Effector CD4-positive, alpha-beta T cell (primary cell): ENCODE measurements at places on chromosomes 7 and 10.

DNA sequence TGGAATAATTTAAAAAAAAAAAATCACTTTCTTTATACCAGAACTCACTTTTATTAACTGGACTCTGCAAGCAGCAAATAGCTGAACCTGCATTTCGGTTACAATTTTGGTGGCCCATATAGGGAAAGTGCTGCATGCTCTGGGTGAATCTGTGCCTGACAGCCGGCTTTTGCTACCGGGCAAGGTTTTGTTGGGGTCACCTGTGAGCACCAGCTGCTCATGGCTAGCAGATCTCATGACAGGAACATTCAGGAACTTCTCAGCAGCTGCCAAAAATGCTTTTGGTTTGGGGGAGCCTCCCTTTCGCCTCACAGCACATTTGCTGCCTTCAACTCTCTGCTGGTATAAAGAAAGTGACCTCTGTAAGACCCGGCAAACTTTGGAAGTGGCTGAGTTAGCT, 13.2 kb upstream of the CREB3L2 start:
- no peak for DNase-seq

GRCh38 chr7:32243687-32244290, 173.6 kb upstream of the PDE1C start:
- no peak for DNase-seq

- no peak for DNase-seq
Measured at GRCh38 chr7:83478616-83479015, 170.3 kb downstream of the SEMA3E start.

DNA sequence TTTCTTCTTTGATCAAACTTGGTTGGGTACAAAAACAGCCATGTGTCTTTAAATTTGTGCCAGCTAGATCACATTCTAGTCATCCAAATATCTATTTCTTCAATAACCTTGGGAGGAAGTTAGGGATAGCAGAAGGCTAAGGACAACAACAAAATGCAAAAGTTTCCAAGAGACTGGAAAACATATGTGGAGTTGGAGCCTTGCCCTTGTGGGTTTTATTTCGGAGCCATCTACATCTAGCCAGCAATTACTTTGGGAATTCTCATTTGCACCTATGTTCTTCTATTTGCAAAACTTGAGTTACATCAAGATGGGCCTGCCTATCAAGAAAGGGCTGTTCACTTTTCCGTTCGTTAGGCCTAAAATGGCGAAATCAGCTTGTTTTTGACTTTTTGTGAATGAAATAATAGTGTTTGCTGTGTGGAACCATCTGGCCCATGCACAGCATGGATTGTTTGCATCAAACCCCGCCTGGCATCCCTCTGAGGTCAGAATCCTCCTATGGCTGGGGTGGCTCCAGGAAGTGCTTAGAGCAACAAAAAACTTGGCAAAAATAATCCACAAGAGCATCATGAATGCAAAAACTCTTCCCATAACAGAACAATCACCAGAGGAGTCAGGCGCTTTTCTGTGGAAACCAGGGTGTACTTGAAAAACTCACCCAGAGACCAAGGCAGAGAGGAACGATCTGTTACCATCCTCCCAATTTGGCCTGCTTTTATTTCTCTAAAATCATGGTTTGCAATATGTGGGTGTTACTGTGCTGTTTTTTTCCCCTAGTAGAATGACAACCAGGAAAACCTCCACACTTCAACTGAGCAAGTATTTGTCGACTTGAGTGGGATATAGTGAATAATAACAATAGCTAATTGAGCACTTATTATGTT, 36.2 kb upstream of the XPNPEP1 start:
- DNase-seq, result no peak

DNA sequence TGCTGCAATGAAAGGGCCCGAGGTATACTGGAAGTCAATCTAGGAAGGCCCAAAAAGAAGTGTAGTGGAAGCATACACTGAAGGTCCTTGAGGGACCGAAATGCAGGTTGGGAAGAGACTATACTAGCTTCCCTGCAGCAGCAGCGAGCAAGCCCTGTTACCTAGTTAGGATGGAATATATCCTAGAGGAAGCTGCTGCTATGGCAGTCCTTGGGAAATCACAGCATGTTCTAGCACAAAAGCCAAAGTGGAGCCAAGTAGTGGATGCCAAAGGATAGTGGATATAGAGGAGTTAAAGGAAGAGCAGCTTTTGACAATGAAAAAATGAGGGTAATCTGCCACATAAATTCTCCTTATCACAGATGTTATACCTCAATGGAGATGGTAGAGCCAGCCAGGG, 123.8 kb upstream of the STARD3NL start:
- DNase-seq, result no peak

DNA sequence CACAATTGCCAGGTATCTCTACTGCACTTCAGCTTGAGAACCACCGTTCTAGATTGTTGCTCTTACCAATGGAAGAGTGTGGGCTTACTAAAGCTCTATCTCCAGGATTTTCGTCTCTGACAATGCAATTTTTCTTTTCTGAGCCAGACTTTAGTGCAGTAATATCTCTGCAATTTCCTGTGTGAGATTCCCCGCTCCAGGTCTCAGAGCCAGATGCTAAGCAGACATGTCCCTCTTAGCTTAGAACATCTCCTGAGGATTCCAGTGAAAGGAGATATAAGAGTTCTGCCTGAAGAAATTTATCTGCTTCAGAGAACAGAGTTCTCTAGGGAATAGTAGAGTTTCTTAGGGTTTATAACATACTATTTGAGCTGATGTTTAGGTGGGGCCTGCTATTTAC, 82.0 kb downstream of the SND1 start:
- no peak for DNase-seq

- no peak for DNase-seq
Measured at GRCh38 chr10:32577448-32577847, 131.5 kb downstream of the CCDC7 start.

GRCh38 chr7:29080803-29081202, 65.5 kb downstream of the CPVL start:
- no peak for DNase-seq

- DNase-seq, result no peak
Measured at GRCh38 chr10:4541292-4541691, 284.7 kb upstream of the AKR1E2 start.

GRCh38 chr7:64881461-64882287, 21.4 kb upstream of the ZNF273 start:
- no peak for DNase-seq

- DNase-seq, result no peak
Measured at GRCh38 chr10:43844221-43844620, 195.5 kb upstream of the ZNF32 start.

DNA sequence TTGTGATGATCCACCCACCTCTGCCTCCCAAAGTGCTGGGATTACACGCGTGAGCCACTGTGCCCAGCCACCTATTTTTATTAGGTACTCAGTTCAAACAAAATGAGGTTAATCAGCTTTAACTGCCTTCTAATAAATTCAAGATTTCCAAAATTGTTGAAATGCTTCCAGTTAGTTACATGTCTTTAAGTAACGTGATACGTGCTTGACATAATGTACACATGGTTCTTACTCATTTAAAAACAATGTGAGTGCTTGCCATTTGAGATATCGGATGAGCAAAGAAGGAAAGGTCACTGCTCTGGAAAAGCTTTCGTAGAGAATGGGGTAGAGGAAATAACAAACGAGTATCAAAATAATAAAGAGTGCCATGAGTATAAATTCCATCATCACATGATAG, 83.6 kb downstream of the KMT2E start:
- no peak for DNase-seq

DNA sequence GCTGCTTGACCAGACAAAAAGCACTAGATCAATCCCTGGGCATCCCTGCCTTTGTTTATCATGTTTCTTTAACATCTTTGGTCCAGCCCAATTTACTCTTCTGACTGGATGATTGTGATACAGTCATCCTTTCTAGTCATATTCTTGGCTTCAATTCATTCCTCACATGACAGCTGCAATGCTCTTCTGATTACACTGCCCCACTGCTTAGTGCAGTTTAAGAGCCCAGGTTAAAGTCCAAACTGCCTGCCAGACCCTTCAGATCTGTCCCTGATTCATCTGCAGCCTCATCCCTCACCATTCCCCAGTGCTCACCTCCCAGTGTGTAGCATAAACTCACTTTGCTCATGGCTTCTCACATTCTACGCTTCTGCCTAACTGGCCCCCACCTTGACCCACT, 383.8 kb downstream of the TNS3 start:
- no peak for DNase-seq

DNA sequence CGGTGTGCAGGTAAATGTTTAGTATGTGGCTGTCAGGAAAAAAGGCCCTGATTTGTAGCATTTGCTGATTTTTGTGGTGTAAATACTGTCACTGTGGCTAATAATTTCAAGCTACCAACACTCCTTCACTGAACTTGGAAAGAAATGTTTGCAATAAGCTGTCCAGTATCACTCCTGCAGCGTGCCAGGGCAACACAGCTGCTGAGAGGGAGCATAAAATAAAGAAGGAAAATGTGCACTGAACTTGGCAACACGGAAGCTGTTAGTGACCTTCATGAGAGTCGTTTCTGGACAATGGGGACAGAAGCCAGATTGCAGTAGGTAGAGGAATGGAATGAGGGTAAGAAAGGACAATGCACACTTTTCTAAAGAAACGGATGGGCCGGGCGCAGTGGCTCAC, 37.9 kb upstream of the FHIP2A start:
- DNase-seq, result no peak
